ENCODE measurements at places on chromosomes 5 and 9.

GRCh38 chr9:99822109-99822805 lies 572 bp downstream of the NR4A3 start:
- no peak for DNase-seq

DNA sequence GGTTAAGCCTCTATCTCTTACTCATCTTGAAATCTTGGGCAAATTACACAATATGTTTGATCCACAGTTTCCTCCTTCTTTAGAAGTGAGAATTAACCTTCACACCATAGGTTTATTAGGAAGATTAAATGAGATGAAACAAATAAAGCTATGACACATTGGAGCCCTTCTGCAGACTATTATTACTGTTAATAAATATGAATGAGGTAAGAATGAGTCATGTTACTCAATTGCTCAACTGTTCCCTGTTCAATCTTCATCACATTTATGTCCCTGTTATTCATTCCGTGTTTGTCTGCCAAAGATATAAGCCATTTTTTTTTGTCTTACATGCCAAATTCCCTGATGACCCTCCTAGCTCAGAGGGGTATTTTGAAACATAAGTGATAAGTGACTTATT lies 52.1 kb upstream of the PAPPA start:
- no peak for DNase-seq

- DNase-seq = no peak
These were observed 1278.8 kb downstream of the MAT2B start for GRCh38 chr5:164784230-164784629.

DNA sequence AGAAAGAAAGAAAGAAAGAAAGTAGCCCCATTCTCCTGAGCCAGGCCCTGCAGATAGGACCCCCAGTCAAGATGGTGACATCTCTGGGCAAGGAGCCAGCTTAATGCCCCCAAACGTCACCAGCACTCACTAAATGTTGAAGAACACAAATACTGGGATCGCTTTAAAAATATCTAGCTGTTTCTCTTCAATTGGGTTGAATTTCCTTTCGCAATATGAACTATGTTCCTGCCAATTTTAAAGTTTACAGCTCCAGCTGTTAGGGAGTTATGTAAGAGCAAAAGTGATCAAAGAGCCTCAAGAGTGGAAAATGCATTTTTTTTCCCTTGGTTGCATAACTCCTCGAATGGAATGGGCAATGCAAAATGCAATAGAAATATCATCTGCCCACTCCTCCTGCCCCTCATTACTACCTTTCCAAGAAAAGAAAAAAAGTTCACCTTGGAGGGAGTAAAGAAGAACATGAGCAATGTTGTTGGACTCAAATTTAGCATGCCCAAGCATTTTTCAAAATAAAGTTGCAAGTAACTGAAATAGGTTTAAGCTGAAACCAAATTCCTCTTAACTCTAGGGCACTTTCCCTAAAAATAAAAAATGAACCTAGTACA lies 244.2 kb upstream of the PIK3R1 start:
- DNase-seq = no peak

GRCh38 chr9:36961561-36962325 lies 72.3 kb downstream of the PAX5 start:
- DNase-seq = no peak

DNA sequence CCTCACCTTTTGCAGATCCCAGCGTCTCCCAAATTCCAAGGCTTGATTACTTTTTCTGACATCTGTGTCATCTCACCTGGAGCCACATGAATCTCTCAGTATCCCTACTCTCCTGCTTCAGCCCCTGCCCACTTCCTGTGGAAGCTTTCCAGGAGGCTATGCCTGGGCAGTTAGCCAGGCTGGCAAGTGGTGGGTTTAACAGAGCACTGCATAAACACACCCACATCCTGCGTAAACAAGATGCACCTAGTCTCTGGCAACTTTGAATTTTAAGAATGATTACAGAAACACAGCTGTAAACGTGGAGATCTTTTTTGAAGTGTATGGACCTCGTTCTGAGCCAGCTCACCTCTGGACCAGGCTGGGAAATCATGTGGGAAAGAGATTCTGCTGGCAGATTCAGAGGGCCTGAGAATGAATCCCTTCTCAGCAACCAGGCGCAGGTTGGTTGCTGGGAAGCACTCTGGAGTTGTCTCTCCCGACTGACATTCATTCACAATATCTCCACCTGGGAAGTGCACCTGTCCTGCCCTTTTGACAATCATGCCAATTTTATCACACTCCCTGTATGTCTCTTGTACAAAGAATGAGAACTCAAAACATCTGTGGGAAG lies 55.7 kb upstream of the FANCC start:
- DNase-seq = no peak

All from iPS DF 19.7 (cell line).